Effector memory CD4-positive, alpha-beta T cell (primary cell): ENCODE measurements at places on chromosomes 16 and 17.

DNA sequence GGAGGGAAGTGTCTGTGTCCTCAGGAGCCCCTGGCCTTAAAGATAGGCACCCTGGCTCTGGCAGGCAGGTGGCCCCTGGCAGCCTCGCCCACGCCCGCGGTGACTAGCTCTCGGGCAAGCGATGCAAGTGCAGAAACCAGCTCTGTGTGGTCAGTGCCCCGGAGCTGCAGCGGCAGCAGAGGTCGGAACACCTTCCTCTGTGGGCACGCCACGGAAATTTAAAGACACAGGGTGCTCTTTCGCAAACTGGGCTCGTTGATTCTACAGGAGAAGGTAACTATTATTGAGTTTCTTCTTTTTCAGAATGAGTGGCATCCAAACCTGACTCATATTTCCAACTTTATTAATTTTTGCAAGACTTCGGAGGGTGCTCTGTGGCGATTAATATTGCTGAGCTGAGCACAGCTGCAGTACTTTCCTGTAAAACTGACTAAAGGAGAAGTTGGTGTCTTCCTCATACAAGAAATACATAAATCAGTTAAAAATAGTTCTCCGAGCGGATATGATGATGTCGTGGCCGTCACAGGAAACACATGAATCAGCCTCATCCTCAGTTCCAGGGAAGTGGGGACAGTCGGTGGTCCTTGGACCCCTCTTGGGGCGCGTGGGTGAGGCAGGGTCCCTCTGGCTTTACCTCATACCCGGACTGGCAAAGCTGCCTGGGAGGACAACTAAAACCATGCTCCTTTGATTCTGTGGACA is 120.2 kb downstream of the METRNL start:
- DNase-seq: no peak

DNA sequence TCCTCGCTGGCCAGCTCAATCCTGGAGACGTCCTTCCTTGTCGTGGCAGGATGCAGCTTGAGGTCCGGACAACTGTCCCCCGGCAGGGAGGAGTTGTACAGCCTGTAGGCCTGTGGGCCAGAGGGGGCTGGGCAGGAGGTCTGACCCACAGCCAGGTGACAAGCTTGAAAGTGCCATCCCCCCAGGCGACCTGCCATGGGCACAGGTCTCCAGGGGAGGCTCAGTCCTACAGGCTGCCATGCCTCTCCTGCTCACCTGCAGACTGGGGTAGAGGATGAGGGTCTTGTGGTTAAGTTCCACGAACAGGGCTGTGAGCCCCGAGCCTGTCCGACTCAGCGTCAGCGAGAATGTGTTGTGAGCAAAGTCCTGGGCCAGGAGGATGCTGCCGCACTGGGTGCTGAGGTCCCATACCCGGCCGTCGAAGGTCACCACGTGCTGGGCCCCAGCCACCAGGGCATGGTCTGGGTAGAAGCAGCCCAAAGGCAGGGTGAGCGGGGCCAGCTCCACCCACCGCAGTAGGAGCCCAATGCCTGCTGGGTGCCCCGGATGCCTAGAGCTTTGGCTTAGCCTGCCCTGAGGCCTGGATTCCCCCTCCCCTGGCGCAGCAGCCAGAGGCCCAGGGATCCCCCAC is 39.8 kb downstream of the RMI2 start:
- DNase-seq: no peak

GRCh38 chr17:35265566-35266141 is 22.8 kb downstream of the SLFN5 start:
- no peak for DNase-seq

GRCh38 chr17:40473573-40474365 is 27.7 kb downstream of the TNS4 start:
- no peak for DNase-seq

DNA sequence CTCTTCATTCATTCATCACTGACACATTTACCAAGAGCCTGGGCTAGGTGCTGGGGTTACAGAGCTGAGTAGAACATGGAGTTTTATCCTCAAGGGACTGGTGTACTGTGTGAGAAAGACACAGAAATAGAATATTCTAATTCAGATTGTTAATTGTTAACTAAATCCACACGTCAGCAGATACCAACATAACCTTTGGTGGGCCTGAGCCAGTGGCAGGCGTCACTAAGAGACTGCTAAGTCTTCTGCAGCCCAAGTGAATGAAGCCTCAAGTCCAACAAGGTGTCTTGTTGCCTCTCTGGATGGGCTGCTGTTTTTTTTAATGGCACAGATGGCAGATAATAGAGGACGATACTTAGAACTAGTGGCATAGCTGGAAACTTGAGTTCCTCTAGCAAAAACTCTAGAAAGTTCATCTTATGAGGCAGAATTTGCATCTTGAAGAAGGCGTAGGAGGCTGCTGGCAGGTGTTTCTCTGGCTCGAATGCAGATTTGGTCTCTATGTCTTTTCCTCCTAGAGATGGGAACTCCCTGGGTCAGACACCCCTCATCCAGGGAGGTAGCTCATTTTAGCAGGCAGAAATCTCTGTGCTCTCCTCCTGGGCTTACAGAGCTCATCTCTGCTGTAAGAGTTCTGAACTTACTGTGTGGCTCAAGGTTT is 179.5 kb downstream of the NTN1 start:
- no peak for DNase-seq
